ENCODE measurements at places on chromosomes 7 and 10. TPM values are rescaled to one million over a fixed set of nuclear protein-coding genes. Genes with fewer than 3 reads are reported as not detected.

The OR13A1 gene
- not detected for total RNA-seq

The ANXA8L1 gene
- not detected for total RNA-seq

The SEMA3D gene
- 12.1 TPM for total RNA-seq

The FAM131B gene
- total RNA-seq: 1.00 TPM

The OPN1SW gene
- not detected for total RNA-seq
